ENCODE measurements at places on chromosomes 2 and 18.

DNA sequence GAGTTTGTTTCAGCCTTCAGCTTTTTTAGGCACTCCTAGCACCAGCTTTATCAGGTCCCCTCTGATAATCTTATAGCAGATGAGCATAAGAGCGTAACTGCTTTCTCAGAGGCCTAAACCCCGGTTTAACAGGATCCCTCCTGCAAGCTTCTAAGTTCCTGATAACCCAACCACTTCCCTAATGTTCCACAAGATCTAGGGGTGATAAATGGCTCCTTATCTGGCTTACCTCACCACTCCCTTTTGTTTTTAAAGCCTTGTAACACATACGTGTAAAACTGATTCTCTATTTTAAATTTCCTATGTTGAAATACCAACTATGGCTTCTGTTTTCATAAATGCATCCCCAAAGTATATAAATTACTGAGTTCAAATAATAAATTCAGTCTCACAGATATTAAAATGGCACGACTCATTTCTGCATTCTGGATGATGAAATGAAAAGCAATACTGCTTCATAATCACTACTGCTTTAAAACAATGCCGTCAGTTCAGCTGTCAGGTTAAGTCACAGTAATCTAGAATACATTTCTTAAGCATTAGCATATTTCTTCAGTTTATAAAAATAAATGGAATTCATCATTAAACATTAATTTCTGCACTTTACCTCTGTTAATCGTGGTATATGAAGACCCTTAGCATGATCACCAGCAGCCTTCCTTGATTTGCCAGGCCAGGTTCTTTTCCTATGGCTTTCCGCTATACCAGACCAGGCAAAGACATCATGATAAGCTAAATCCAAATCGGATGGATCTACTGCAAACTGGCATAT, 126.3 kb downstream of the C2orf74 start:
- no peak for DNase-seq

DNA sequence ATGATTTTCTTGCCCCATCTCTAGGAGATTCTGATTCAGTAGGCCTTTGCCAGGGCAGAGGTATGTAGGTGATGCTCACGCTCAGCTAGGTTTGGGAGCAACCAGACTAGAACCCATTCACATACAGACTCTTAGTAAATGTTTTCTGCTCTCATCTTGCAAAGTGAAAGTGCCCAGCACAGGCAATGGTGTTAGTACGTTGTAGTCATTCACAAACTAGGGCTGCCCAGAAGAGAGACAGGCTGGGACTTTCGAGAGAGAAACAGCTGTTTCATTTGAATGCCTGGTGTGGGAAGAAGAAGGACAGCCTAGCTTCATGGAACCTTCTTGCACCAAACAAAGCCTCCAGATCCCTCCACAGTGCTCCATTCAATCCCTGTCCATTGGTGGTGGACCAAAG, 19.4 kb downstream of the DDX18 start:
- DNase-seq, result no peak

DNA sequence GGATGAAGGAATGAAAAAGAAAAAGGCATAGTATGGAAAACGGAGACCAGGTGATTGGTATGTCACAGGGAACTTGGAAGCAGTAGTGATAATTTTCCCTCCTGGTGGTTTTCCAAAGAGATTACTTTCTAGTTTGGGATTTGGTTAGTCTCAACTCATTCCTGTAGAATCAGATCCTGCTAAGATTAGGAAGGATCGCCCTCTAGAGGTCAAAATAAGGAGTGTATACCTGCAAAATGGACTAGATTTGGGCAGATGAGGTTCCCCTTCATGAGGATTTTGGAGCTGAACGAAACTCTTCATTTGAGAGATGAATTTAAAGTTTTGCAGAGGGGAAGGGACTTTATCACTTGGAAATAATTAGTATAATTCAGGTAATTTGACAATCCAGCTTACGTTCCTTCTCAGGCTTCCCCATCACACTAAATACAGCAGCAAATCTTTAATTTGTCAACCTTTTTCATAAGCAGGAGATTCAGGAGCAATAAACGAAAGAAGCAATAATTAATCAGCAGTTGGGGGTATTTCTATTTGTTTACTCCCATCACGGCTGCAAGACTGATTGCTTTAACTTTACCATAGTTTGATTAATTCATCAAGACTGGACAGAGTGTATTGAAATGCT, 65.2 kb downstream of the CCDC195 start:
- DNase-seq, result no peak

GRCh38 chr18:59725142-59725541, 27.9 kb upstream of the CCBE1 start:
- no peak for DNase-seq

DNA sequence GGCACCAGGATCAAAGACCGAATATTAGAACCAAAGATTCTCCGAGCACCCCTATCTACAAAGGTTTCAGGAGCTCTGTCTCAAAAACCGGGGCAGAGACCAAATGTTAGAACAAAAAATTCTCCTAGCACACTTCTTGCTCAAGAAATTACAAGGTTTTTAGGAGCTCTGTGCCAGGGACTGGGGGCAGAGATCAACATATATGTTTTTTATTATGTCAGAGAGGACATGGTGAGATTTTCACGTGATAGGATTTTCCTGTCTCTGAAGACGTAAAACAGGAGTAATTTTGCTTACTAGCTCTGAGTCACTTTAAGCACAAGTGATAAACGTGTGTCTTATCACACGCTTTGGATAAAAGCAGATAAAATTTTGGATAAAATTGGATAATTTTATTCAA, 34.8 kb upstream of the ODC1 start:
- DNase-seq, result no peak

DNA sequence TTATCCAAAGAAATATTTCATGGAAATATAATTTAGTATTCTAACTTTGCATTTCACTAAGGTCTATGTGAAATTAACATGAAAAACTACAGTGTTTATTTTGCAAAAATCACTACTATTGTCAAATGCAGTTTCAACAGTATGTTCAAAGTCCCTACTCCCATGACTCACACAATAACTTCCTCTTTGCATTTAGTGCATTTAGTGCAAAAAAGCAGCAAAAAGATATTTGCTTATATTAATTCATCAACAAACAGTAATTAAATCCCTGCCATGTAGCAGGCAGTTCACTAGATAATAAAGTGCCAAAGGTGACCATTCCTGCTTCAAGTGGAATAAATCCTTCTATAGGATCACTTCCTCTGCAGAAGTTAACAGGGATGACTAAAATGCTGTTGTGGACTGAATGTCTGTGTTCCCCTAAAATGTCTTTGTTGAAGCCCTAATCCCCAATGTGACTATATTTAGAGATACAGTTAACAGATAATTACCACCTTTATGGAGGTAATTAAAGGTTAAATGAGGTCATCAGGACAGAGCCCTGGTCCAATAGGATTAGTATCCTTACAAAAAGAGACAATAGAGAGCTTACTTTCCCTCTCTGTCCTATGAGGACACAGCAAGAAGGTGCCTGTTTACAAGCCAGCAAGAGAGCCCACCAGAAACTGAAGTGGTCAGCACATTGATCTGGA, 61.7 kb downstream of the STK39 start:
- DNase-seq, result no peak

- no peak for DNase-seq
Measured at GRCh38 chr2:112189001-112189556, 50.9 kb downstream of the FBLN7 start.

GRCh38 chr2:31271851-31272267, 37.9 kb downstream of the EHD3 start:
- DNase-seq, result no peak

DNA sequence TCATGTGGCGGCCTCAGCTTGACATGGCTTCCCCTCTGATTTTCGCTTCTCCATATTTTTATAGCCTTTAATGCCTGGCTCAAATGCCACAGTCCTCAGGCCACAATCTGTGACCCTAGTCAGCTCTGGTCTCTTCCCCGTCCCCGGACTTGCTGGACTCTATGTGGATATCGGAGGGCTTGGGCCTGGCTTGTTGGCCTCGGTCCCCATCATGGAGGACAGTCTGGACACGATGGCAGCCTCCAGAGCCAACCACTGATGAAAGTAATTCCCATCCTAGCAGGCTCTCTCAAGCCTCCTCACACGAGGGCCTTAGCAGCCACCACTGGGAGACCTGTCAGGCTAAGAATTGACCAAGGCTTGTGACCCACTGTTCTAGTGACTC, 61.6 kb downstream of the LPIN1 start:
- no peak for DNase-seq

DNA sequence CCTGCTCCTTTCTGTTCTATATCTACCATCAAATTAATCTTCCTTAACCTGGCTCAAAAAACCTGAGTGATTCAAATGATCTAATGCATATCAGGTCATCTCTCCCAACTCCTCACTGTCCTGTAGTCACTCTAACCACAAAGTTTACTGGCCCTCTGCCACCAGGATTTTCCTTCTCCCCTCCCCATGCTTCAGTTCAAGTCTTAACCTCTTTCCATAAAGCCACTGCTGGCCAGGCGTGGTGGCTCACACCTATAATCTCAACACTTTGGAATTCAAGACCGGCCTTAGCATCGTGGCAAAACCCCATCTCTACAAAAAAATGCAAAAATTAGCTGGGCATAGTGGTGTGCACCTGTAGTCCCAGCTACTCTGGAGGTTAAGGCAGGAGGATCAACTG, 7.5 kb upstream of the SP3 start:
- no peak for DNase-seq

DNA sequence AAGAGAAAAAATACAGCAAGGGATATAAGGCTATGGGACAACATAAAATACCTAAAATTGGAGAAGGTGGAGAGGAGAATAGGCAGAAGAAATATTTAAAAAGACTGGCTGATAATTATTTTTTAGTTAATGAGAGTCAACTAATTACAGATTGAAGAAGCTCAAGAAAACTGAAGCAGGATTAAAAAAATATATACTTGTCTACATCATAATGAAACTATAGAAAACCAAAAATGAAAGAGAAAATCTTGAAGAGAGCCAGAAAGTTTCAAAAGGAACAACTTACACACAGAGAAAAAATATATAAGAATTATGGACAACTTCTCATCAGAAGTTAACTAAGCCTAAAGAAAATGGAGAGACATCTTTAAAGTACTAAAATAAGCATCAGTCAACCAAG, 62.9 kb upstream of the APCDD1 start:
- no peak for DNase-seq

DNA sequence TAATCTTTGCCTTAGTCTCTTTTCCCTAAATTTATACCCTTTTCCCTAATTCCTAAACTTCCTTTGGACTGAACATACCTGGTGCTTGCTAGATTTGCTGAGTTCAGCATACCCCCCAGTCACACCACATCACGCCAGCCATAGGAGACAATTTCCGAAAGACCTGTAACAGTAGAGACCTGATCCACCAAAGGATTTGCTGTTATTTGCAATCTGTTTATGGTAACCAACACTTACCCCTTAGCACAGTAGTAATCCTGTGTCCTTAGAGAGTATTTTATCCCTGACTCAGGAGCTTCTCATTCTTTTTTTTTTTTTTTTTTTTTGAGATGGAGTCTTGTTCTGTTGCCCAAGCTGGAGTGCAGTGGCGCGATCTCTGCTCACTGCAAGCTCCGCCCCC, 8.6 kb downstream of the PSMG2 start:
- no peak for DNase-seq

DNA sequence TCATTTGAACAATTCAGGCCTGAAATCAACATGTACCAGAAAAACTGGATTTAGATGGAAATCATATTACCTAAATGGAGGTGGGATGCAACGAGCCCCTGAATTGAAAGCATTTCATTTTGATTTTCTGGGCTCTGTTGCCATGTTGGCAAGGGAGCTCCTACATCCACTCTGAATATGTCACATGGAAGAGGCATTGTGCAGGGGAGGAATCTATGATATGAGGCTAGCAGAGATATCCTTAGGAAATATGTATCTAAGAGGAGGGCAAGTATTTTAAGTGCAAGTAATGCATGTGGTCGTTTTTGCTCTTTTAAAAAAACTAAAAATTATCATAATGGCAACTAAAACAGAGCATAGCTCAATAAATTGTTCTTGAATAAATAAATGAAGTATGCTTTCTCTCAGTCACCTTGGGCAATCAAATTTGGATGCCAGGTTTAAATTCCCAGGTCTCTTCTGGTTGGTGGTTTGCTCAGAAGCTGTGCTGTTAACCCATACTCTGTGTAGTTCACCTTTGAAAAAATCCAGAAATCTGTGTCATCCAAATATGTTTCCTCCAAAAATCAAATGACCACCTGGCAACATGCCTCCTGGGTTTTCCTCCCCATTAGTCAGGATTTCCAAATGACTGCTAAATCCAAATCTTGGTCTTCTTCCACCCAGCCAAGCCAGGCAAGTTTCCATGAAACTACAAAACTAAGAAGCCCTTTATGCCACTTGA, 6.5 kb upstream of the LGALSL start:
- peak; percentile 30 for DNase-seq

DNA sequence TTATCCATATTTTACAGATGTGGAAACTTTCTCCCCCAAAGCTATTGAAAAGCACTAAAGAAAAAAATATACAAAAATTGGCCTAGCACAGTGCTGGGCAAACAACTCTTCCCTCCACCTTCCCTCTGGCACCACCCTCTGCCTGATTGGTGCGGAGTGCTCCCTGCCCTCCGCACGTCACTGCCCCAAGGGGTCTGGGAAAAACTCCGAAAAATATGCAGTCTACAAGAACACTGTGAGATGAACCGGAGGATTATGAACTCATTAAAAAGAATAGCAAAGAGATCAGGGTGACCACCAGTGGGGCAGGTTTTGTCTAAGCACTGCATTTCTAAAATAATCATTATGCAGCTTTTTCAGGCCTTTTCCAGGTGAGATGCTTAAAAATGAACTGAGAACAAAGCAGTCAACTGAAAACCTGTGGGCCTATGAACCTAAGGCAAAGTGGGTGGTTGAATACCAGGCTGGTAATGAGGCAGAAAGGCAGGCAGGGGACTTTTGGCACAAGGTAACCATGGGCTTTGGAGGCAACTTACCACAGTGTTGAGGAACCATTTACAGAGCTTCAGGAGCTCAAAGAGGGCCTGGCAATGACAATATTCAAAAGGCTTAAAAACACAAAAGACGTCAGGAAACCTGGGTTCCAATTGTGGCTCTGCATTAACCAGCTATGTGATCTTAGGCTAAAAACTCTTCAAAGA, 57.5 kb downstream of the AAK1 start:
- no peak for DNase-seq

DNA sequence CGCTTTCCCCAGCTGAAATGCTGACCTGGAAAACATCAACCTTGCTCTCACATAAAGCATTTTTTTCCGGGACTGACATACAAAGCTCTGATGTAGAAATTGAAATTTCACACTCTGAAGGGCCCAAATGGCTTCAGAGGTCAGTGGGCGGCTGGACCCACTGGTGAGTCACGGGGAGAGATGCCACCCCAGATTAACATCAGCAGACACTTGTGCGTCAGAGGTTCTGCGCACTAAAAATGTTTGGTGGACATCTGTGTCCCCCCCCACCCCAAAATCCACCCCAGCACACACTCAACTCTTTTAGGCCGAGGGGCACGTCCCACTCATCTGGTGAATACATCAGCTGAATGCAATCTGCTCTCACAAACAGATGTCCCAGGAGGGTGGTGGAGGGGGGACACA, 208.9 kb downstream of the ASB1 start:
- DNase-seq, result no peak

DNA sequence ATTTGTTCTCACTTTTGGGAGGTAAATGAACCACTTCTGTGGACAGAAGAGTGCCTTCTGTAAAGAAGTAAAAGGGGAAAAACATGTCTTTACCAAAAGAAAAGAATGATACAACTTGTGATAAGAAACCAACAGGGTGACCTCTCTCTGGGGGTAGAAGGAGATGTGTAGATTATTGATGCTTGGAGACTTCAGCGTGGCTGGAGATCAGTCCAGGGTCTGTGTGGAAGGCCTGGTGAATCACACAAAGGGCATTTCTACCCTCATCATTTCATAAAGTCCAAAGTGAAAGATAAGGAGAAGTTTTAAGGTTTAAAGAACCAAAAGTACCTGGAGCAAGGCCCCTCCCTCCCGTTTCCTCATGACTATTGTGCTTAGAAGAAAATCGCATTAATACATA, 142.5 kb downstream of the NCK2 start:
- DNase-seq, result no peak

Data from tibial artery (tissue), 4 donors.